Natural killer cell (primary cell): ENCODE measurements at places on chromosomes 1 and 21. TPM values are rescaled to one million over a fixed set of nuclear protein-coding genes. Genes with fewer than 3 reads are reported as not detected.

DNA sequence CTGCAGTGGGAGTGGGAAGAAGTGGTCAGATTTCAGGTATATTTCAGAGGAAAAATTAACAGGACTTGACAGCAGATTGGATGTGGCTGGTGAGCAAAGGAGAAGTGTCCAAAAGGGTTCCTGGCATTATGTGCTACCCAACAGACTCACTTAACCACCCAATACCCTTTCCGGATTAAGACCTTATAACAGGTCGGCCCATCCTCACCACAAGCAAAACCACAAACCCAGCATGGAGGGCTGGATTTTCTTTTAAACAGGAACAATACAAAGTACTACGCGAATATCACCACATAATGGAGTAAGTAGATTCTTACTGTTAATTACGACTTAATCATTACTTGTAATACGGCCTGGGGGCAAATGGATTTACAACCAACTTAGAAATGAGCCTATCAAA lies 59.2 kb downstream of the WDR64 start:
- no peak overlapping the region for H3K27ac ChIP-seq
- no peaks in the 10 kb centered on the region for H3K27me3 ChIP-seq
- H3K36me3 ChIP-seq, result no peaks in the 10 kb centered on the region
- no peak for DNase-seq

GRCh38 chr1:229158341-229158921 lies 112.5 kb upstream of the RAB4A start:
- H3K4me3 ChIP-seq, result no peak overlapping the region
- no peaks in the 10 kb centered on the region for H3K27me3 ChIP-seq
- no peak overlapping the region for H3K27ac ChIP-seq
- H3K4me1 ChIP-seq, result peaks cover 18% of the 10 kb centered on the region
- DNase-seq, result no peak

DNA sequence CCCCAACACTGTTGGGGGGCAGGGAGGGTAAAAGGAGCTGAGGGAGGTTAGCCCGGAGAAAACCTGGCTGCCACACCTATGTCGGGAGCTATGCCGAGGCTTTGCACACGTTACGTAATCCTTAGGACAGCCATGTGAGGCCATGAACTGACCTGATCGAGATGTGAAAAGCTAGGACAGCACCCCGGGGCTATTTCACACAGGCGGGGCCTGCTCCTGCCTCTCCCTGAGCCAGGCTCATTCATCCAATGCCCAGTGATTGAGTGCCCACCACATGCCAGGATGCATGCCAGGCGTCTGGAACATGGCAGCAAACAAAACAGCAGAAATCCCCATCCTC lies 30.2 kb downstream of the LDLRAP1 start:
- H3K4me3 ChIP-seq, result no peak overlapping the region
- no peaks in the 10 kb centered on the region for H3K27me3 ChIP-seq
- no peak for DNase-seq

DNA sequence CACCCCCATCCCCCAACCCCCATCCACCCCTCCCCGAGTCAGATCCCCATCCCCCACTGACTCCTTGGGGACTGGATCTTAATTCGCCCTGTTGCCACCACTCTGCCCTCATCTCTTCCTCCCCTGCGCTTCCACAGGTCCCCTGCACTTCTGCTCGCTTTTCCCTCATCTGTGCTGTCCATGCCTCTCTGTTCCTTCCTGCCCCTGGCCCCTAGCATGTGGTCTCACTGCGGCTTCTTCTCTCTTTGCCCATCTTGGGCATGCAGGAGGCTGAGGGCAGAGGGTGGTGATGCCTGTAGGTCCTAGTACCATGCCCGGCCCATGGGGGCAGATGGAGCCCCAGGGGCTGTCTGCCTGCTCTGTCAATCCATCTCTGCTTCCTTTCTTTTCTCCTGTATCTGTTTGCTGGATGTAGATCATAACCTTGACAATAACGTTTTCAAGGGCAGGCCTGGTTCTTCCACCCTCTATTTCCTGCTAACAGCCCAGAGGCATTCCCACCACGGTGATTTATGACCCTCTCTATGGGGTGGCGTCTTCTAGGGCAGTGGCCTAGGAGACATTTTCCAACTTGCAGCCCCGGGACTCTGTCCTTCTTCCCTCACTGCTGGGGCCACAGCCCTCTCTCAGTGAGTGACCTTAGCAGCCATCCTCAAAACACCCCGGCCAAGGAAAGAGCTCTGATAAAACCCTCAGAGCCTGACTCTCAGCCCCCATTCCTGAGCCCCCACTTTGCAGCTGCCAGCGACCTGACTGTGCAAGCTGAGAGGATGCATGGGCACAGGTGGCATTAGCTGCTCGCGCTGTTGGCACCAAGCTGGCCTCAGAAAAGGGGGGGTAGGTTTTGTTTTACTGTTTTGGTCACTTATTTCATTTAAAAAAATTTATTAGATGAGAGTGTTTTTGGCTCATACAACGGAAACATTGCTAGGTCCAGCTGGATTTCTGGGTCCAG lies 33.9 kb downstream of the TMEM51 start:
- H3K27ac ChIP-seq, result no peak overlapping the region
- H3K27me3 ChIP-seq, result no peaks in the 10 kb centered on the region
- H3K4me1 ChIP-seq, result no peaks in the 10 kb centered on the region
- H3K4me3 ChIP-seq, result no peak overlapping the region
- no peak for DNase-seq

DNA sequence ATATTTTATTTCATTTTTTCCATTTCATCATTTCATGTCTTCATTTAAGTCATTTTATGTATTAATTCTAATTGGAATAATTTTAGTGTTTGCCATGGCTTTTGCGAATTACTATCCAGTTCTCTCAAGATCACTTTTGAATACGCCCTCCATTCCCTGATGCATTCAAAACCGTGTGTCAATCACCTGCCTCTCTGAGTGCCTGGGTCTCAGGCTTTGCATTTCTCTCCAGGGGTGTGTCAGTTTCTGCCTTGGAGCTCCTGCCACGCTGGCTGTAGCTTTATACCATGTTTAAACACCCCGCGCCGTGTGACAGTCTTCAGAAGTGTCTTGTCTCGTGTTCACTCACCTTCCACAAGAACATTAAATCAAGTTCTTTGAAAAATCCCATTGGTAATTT lies 7.4 kb upstream of the DNMT3L start:
- no peak overlapping the region for H3K27ac ChIP-seq
- no peak overlapping the region for H3K4me3 ChIP-seq
- H3K36me3 ChIP-seq, result no peaks in the 10 kb centered on the region
- no peaks in the 10 kb centered on the region for H3K27me3 ChIP-seq
- no peak for DNase-seq

CYP4A22 gene
- not detected for total RNA-seq

DNA sequence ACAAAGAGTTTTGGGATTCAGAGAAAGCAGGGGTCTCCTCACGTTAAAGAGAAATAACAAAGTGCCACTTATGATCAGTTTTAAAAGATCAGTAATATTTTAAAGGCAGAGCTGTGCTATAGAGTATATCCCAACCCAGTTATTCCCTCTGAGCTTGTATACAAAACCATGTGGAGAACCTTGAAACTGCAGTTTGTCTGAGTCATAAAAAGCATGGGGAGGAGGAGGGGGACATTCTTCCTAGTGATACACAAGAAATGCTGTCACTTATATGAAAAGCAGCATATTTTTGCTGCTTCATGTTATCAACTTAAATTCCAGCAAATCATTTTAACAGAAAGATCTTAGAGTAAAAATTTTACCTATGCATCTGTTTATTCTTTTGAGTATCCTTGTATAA lies 244.5 kb downstream of the GPR52 start:
- DNase-seq, result no peak
- no peak overlapping the region for H3K27ac ChIP-seq
- no peaks in the 10 kb centered on the region for H3K4me1 ChIP-seq

PM20D1 gene
- 1.6 TPM for total RNA-seq

STUM gene
- total RNA-seq, result not detected

GRCh38 chr1:89540406-89540970 lies 15.9 kb downstream of the LRRC8B start:
- no peaks in the 10 kb centered on the region for H3K4me1 ChIP-seq
- no peaks in the 10 kb centered on the region for H3K27me3 ChIP-seq
- no peak overlapping the region for H3K4me3 ChIP-seq
- no peak for DNase-seq
- no peak overlapping the region for H3K27ac ChIP-seq

ZRANB2 gene
- 128 TPM for total RNA-seq

DNA sequence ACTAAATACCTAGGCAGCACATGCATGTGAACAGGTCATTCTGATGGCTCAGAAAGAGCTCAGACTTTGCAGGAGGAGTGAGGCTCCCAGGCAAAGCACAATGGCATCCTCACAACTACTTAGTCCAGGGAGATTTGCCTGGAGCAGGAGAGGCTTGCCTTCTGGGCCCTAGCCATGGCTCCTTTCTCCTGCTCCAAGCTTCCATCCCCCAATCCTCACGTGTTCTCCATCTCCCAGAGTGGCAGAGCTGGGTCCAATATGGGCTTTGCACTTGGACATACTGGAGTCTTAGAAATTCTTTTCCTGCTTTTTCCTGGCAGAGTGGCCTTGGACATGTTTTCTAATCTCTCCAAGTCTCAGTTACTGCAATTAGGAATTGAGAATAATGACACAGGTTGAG lies 15.8 kb downstream of the MYBPH start:
- no peaks in the 10 kb centered on the region for H3K4me1 ChIP-seq
- H3K27me3 ChIP-seq, result no peaks in the 10 kb centered on the region
- no peak for DNase-seq
- no peak overlapping the region for H3K4me3 ChIP-seq
- H3K27ac ChIP-seq, result no peak overlapping the region
- H3K36me3 ChIP-seq, result no peaks in the 10 kb centered on the region

CR1 gene
- total RNA-seq, result 1.5 TPM

DNA sequence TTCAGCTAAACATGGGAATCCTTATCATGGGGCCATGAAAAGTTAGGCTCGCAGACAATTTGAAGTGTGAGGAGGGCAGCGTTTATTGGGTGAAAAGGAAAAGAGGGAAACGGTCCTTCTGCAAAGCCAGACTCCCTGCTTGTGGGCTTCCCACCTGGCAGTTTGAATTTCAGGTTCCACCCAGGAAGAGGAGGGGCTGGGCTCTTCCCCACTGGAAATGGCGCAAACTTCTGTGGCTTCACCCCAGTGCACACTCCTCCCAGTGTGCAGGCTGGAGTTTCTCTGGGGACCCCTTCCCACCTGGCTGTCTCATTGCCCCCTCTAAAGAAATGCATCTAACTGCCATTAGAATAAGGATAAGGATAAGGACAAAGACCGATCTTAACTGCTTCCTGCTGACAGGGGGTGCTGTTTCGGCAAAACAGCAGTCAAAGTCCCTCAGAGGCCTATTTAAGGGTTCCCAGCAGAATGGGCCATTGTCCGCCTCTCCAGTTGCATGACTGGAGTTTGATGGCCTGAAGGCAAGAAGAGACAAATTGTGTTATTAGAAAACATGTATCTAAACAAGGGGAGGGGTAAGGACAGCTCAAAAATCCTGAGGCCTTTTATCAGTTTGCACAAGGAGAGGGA lies 20.4 kb downstream of the AIM2 start:
- H3K36me3 ChIP-seq, result peaks cover 56% of the 10 kb centered on the region
- H3K4me1 ChIP-seq, result peaks cover 17% of the 10 kb centered on the region
- no peak overlapping the region for H3K4me3 ChIP-seq
- DNase-seq, result no peak
- no peaks in the 10 kb centered on the region for H3K27me3 ChIP-seq

- H3K27ac ChIP-seq, result no peak overlapping the region
- DNase-seq, result no peak
- H3K4me1 ChIP-seq, result no peaks in the 10 kb centered on the region
- H3K27me3 ChIP-seq, result no peaks in the 10 kb centered on the region
- no peaks in the 10 kb centered on the region for H3K36me3 ChIP-seq
- H3K4me3 ChIP-seq, result no peak overlapping the region
These were observed 72.3 kb downstream of the MAP10 start for GRCh38 chr1:232877365-232878028.

PIK3R3 gene
- 5.4 TPM for total RNA-seq

- H3K27ac ChIP-seq, result no peak overlapping the region
- H3K4me3 ChIP-seq, result no peak overlapping the region
- peaks cover 45% of the 10 kb centered on the region for H3K4me1 ChIP-seq
These were observed 24.8 kb upstream of the RNF19B start for GRCh38 chr1:32989160-32990050.

GRCh38 chr1:159960721-159961381 lies 6.8 kb upstream of the SLAMF9 start:
- no peak overlapping the region for H3K4me3 ChIP-seq
- H3K4me1 ChIP-seq, result no peaks in the 10 kb centered on the region
- H3K27me3 ChIP-seq, result no peaks in the 10 kb centered on the region
- no peaks in the 10 kb centered on the region for H3K36me3 ChIP-seq

S100A16 gene
- not detected for total RNA-seq

DNA sequence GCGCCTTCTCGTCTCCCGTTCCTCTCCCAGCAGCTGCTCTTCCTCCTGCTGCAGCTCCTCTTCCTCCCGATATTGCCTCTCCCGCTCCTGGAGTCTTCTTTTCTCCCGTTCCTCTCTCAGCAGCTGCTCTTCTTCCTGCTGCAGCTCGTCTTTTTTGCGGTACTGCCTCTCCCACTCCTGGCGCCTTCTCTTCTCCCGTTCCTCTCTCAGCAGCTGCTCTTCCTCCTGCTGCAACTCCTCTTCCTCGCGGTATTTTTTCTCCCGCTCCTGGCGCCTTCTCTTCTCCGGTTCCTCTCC lies 5.3 kb downstream of the TCHH start:
- no peaks in the 10 kb centered on the region for H3K36me3 ChIP-seq
- peaks cover 39% of the 10 kb centered on the region for H3K4me1 ChIP-seq
- H3K4me3 ChIP-seq, result no peak overlapping the region

- H3K27ac ChIP-seq, result no peak within 1 kb of the TSS
- peak within 1 kb of the TSS; percentile 79 for H3K4me3 ChIP-seq
- no peaks in the 10 kb centered on the region for H3K36me3 ChIP-seq
These were observed at the start of gene MEX3A for GRCh38 chr1:156082309-156083091. TSS of gene MEX3A (minus strand) at chr1:156082465. CDS start at chr1:156081998, 467 bp downstream.

- no peaks in the 10 kb centered on the region for H3K4me1 ChIP-seq
- no peaks in the 10 kb centered on the region for H3K27me3 ChIP-seq
- H3K36me3 ChIP-seq, result no peaks in the 10 kb centered on the region
- no peak overlapping the region for H3K27ac ChIP-seq
- DNase-seq, result no peak
These were observed 354.0 kb upstream of the RGS18 start for GRCh38 chr1:191804311-191804710.

ACTL8 gene
- not detected for total RNA-seq
